Airway epithelial cell (primary cell): ENCODE measurements at places on chromosomes 1 and 21. TPM values are rescaled to one million over a fixed set of nuclear protein-coding genes. Genes with fewer than 3 reads are reported as not detected.

Gene P3R3URF
- not detected in 2 replicates for total RNA-seq

Gene CFAP107
- total RNA-seq = not detected in 2 replicates

Gene KLHDC8A
- total RNA-seq = 0.14 TPM in 1 of 2 replicates, not detected in the other

Gene NR1I3
- not detected in 2 replicates for total RNA-seq

Gene CFAP45
- total RNA-seq = 0.09 and 0.49 TPM in 2 replicates

Gene SH2D1B
- not detected in 2 replicates for total RNA-seq

Gene ITLN2
- total RNA-seq = not detected in 2 replicates

Gene CDA
- 18.5 and 22.1 TPM in 2 replicates for total RNA-seq

Gene KRTAP13-2
- total RNA-seq = not detected in 2 replicates

Gene ST6GALNAC5
- total RNA-seq = 0.60 and 1.5 TPM in 2 replicates

Gene DHX9
- total RNA-seq = 115 and 120 TPM in 2 replicates

Gene RSPO1
- not detected in 2 replicates for total RNA-seq

Gene MAEL
- total RNA-seq = not detected in 2 replicates

Gene ACAP3
- total RNA-seq = 33.2 and 37.7 TPM in 2 replicates

Gene HTR6
- total RNA-seq = not detected in 2 replicates

Gene KIAA1614
- total RNA-seq = 0.21 and 0.28 TPM in 2 replicates

Gene RNU1-4
- under 0.01 TPM in 2 replicates for total RNA-seq

Gene RASSF5
- total RNA-seq = 17.6 and 18.8 TPM in 2 replicates

Gene C1orf53
- total RNA-seq = 8.5 and 10.2 TPM in 2 replicates

Gene PLXNA2
- 17.6 and 23.6 TPM in 2 replicates for total RNA-seq

Gene SPRR2A
- total RNA-seq = 8.3 and 8.4 TPM in 2 replicates

Gene RHD
- not detected in 2 replicates for total RNA-seq

Gene OR2M3
- total RNA-seq = not detected in 2 replicates

Gene CD48
- not detected in 2 replicates for total RNA-seq

Gene TMEM63A
- total RNA-seq = 6.5 and 8.7 TPM in 2 replicates

Gene EPHA10
- total RNA-seq = under 0.01 and 0.07 TPM in 2 replicates

Gene UMODL1
- not detected in 2 replicates for total RNA-seq

Gene LINGO4
- not detected in 2 replicates for total RNA-seq

Gene PCAT6
- 0.93 and 2.9 TPM in 2 replicates for total RNA-seq

Gene KRTAP19-3
- total RNA-seq = not detected in 2 replicates

Gene PFKFB2
- total RNA-seq = 7.4 and 8.0 TPM in 2 replicates

Gene GOLT1A
- not detected in 2 replicates for total RNA-seq

Gene PADI2
- 3.7 and 3.9 TPM in 2 replicates for total RNA-seq

Gene NTNG1
- total RNA-seq = 1.3 TPM in 2 replicates

Gene UBASH3A
- not detected in 2 replicates for total RNA-seq

Gene ACP6
- 8.0 and 15.4 TPM in 2 replicates for total RNA-seq

Gene S100A14
- 1,909 and 2,185 TPM in 2 replicates for total RNA-seq

Gene IFI44
- 0.37 and 2.8 TPM in 2 replicates for total RNA-seq

Gene LCA5L
- total RNA-seq = 0.42 and 0.51 TPM in 2 replicates

Gene VASH2
- 0.05 and 0.49 TPM in 2 replicates for total RNA-seq

Gene AIM2
- total RNA-seq = not detected in 2 replicates

Gene TSPAN1
- 37.5 and 39.6 TPM in 2 replicates for total RNA-seq

Gene DMBX1
- not detected in 2 replicates for total RNA-seq

Gene PRAMEF14
- total RNA-seq = not detected in 2 replicates

Gene AADACL3
- not detected in 2 replicates for total RNA-seq
